ENCODE measurements at places on chromosomes 12 and 14.

DNA sequence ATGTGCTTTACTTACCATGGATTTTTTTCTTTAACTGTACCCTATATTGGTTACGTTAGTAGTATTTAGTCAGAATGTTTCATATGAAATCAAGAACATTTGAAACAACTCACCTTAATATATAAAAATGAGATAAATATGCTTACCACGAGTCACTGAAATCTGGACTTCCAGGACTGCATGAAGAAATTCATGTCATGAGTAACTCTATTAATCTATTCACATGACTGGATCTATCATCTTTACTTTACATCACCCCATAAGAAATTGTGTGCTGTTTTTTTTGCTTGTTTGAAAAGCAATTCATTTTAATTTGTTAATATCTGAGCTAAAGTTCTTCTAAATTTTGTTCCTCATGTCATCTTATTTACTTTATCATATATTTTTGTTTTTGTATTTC lies 5.2 kb downstream of the EPYC start:
- no peak for DNase-seq

DNA sequence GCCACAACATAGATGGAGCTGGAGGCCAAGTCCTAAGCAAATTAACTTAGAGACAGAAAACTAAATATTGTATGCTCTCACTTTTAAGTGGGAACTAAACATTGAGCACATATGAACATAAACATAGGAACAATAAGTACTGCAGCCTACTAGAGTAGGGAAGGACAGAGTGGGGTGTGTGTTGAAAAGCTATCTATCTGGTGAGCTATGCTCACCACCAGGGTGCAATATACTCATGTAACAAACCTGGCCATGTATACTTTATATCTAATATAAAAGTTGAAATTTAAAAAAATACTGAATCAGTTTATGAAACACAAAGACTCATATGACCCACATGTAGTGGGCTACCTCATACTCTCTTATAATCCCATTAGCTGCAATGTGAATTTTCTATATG lies 1305.0 kb downstream of the LRFN5 start:
- DNase-seq: no peak

DNA sequence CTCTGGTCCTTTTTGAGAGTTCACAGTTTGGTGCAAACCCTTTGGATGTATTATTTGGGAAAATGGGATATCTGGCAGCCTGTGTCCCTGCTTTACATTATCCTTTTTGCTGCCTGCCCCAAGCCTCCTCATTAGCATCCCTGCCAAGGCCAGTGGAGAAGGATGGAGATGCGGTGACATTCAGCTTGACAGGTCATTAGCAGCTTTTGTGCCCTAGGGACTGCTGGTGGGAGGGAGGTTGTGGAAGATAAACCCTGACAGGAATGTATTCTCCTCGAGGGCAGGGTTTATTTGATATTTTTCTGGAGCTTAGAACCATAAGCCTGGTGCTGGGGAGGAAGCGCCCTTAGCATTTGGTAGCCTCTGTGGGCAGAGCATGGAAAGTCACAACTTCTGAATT lies 49.3 kb downstream of the PTPN11 start:
- DNase-seq: no peak

DNA sequence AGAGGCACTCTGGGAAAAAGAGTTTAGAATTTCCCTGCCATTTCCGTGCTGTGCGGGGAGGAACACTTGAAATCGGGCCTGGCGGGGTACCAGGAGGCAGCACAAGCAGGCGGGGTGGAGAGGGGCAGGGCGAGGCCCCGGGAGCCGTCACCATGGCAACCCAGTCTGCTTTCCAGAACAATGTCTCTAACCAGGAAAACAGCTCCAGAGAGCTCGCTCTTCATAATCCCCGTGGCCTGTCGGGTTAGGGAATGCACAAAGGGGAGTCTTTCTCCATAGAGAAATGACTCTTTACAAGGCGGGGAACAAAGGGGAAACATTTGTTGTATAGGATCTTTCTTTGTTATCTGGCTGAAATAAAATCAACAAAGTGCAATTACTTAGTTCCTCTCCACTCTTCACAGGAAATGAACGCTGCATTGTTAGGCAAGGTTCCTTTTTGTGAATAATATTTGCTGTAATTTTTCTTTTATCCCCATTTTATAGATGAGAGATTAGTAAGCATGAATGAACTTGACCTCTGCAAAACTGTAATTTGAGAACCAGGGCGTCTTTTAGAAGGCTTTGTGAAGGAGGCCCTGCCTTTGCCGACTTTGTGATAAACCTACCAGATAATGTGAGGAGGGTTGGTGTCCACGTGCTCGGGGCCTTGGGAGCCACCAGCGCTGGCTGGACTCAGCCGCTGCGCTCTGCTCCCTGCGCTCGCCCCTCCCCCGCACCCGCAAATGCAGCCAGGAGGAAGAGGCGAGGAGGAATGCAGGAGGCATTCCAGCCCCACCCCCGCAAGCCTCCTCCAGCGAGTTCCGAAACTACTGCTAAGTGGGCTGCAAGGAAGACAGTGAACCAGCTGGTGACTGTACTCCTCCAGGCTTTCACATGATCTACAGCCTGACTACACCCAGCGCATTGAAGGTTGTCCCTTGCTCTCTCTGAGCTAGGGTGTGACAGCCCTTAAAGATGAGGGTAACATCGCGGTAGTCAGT lies 105.2 kb upstream of the ATF7IP start:
- DNase-seq: no peak

- no peak for DNase-seq
Observed at GRCh38 chr12:132351751-132352495, 22.5 kb upstream of the GALNT9 start.

DNA sequence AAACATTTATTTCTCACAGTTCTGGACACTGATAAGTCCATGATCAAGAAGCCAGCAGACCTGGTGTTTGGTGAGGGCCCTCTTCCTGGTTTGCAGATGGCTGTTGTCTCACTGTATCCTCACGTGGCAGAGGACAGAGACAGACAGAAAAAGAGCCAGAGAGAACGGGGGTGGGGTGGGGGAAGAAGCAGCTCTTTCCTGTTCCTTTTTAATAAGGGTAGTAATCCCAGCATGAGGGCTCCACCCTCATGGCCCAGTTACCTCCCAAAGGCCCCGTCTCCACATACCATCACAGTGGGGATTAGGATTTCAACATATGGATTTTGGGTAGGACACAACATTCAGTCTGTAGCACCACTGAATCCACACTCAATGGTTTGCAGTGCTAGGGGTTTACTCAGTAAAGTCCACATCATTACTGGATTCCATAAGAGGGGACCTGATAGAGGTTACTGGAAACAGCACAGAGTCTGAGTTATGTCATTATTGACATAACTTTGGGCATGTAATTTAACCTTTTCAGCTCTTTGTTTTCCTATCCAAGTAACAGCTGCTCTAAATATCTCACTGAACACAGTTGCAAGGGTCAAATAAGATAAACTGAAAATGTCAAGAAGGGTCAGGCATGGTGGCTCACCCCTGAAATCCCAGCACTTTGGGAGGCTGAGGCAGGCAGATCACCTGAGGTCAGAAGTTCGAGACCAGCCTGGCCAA lies 53.2 kb downstream of the RPAP3 start:
- DNase-seq: no peak

DNA sequence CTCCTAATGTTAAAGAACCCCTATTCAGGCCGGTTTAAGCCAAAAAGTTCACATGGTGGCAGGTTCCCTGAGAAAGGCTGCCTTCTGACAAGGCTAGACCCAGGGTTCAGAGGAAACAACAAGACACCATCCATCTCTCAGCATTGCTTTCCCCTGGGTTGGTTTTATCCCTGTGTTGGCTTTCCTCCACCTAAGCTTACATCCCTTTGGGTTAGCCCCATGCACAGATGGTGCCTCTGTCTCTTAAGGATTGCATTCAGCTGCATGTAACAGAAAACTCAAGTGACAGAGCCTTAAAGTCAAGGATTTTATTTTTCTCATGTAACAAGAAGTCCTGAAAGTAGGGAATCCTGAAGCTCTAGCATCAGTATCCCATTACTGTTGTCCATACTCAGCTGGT lies 42.8 kb upstream of the RIN3 start:
- no peak for DNase-seq

DNA sequence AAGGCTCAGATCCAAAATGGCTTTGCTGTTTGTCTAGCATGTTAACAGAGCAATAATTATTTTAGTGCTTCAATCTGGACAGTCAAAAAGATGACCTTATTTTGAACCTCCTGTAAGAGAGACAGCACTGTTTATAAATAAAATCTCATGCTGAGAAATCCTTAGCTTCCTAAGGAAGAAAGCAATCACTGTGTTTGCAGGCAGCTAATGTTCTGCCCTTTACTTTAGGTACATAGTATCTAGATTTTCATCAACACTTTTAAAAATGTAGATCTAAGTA lies 105.3 kb downstream of the PRKD1 start:
- DNase-seq: no peak
